Stimulated activated CD8-positive, alpha-beta memory T cell treated with anti-CD3 and anti-CD28 coated beads, Interleukin-15, amount 100 ng/mL, for 4 hours (primary cell): ENCODE measurements at places on chromosomes 11 and 22.

- no peak for DNase-seq
Observed at GRCh38 chr11:123558536-123559315, 95.7 kb downstream of the SCN3B start.

DNA sequence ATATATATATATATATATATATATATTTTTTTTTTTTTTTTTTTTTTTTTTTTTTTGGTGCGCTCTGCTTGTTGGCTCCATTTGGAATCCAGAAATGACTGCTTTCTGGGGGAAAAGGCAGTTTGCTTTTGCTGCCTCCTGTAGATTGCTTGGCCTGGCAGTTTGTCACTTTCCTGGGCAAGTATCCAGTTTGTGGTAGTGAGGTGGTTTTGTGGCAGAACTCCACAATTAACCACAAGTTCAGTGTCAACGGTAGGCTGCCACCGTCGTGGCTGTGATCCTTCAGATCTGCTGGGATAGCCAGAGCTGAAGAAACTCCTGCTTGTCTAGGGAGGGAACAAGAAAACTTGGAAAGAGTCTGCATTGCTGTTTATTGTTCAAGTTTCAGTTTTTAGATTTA, 5.0 kb upstream of the PDE3B start:
- no peak for DNase-seq

- no peak for DNase-seq
Observed at GRCh38 chr11:17510507-17511206, 33.6 kb downstream of the USH1C start.

DNA sequence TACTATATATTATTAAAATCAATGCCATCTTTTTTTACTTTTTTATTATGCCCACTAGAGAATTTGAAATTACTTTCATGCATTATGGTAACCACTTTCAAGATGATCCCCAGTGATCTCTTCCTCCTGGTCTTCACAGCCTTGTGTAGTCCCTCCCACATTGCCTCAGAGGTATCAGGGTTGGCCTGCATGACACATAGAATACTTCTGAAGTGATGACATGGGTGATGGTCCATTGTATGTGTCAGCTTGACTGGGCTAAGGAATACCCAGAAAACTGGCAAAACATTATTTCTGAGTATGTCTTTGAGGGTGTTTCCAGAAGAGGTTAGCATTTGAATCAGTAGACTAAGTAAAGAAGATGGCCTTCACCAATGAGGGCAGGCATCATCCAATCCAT, 14.2 kb upstream of the ISX start:
- no peak for DNase-seq

DNA sequence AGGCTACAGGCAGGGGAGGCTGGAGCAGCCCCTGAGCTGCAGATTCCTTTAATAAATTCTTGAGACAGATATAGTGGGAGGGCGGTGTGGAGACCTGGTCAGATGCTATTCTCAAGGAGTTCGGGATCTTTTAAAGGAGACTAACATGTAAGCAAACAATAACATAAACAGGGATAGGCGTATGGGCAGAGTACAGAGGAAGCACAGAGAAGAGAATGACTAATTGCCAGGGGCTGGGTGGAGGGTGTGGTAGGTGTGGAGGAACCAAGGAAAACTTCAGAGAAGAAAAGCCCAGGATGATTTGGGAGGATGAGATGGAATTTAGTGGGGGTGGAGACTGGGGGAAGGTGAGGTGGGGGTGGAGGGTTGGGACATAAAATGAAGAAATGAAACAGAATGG, 9.7 kb upstream of the HEPHL1 start:
- no peak for DNase-seq

- DNase-seq = no peak
Observed at GRCh38 chr22:38613588-38613987, 42.6 kb downstream of the FAM227A start.

DNA sequence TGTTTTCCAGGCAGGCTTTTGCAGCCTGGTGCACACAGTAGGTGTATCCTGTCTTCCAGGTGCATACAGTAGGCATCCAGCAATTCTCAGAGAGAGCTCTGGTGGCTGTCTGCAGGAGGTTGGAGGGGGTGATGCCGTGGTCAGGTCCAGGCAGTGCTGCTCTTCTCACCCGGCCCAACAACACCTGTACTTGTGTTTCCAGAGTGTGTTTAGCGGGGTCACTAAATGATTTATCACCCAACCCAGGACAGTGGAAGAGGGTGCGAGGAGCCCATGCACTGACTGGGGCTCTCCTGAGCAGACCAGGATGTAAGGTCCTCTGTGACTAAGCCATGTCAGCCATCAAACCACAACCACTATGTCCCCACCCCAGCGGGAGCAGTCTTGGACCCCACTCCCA, 18.6 kb upstream of the FGF3 start:
- no peak for DNase-seq

GRCh38 chr22:38827510-38827909, 16.3 kb downstream of the NPTXR start:
- no peak for DNase-seq

GRCh38 chr22:48171271-48171691, 1408.8 kb downstream of the TBC1D22A start:
- DNase-seq = no peak

- DNase-seq = no peak
Observed at GRCh38 chr11:71441251-71441650, 6.9 kb downstream of the DHCR7 start.

- no peak for DNase-seq
Observed at GRCh38 chr22:17851759-17852158, 77.5 kb upstream of the BID start.

GRCh38 chr11:70621241-70621640, 222.9 kb downstream of the CTTN start:
- DNase-seq = no peak

GRCh38 chr22:19679522-19680101, 34.7 kb upstream of the SEPTIN5 start:
- no peak for DNase-seq

GRCh38 chr11:71505001-71505400, 22.1 kb upstream of the KRTAP5-7 start:
- no peak for DNase-seq

GRCh38 chr22:25102722-25103121, 96.9 kb upstream of the CRYBB3 start:
- no peak for DNase-seq

- no peak for DNase-seq
Observed at GRCh38 chr22:39024519-39025308, 3.8 kb downstream of the APOBEC3D start.

DNA sequence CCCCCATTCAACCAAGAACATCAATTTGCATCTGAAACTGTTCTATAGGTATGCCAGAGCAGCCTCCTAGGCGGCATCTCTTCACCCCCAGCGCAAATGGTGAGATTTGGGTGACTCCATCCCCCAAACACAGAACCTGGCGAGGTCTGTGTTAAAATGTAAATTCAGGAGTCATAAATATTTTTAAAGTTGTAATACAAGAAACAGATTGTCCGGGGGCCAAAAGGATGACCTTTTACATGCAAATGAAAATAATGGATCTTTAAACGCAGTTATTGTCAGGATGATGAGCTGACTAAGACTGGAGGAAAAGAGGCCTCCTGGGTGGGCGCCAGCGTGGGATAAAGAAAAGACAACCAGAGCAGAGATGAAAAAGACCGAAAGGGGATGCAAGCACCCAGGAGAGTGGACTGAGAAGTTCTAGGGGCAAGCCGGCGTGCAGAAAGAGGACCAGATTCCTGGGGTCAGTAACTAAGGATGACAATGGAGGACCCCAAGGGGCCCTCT, 16.0 kb upstream of the ADA2 start:
- no peak for DNase-seq

DNA sequence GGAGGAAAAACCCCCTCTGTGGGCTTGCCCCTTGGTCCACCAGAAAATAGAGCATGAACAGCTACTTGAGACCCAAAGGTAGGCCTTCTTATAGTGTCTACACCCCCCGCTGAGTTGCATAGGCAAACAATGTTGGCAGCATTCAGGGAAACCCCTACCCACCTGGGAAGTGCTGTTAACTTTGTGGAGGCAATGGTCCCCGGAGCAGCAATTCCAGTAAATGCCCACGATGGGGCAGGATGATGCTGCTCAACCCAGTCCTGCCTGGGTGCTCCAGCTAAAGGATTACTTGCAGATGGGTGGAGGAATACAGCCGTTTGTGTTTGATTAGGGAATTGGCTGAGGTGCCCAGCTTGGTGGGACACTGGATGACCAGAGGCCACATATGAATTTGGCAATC, 381.3 kb upstream of the ANO5 start:
- DNase-seq = no peak

GRCh38 chr11:99432677-99433076, 411.9 kb downstream of the CNTN5 start:
- DNase-seq = no peak

DNA sequence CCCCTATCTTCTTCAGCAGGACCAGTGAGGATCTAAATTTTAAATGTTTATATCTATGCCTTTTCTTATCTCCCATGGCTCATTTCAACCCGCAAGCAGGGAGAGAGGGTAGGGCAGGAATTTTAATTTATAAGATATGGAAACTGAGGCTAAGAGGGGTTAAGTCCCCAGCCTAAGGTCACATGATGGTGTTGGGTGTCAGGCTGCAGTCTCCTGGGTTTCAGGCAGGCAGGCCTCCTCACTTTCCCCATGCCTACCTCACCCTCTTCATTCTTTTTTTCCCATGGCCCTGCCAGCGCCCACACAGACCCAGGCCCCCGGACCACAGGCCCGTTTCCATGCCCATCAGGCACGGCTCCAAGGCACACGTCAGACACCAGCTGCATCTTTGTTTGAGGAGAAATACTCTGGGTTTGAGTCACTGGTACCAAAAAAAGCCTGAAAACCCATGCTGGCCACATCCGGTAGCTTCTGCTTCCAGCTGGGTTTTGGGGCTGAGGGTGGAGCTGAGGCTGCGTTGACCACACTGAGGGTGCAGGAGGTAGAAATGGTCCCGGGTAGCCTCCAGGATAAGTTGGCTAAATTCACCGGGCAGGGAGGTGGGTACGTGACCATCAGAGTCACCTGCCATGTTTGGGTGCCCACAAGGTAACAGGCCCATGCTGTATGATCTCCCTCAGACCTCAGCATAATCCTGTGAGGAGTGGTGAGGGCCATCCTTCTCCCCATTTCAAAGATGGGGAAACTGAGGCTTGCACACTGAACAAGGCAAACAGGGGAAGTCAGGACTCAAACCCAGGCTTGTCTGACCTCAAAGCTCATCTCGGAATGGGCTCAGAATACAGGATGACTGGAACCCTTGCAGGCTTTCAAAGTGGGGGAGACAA, 7.5 kb downstream of the CRYBB1 start:
- DNase-seq = peak; percentile 30

DNA sequence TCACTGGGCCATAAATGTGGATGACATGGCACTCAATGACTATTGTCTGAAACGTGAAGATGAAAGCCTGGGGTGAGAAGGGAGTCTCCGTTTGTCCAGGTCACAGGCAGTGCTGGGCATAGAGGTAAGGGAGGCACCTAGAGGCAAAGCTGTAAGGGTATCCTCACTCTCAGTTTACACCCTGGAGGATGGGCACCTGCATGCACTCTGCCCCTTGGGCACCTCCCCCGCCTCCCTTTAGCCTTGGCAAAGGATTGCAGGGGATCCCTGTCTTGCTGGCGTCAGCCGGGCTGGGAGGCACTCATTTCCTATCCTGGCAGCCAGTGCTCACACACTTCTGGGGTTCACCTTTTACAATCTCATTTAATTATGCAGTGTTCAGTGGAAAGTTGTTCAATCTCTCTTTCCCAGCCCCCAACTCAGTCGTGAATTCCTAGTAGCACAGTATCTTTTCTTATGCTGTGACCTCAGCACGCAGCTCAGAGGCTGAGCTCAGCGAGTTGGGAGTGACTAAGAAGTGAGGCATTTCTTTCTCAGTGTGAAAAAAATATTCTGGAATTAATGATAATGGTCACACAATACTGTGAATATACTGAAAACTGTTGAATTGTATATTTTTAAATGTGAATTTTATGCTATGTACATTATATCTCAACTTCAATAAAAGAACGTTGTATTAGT, 866.6 kb downstream of the BRD1 start:
- no peak for DNase-seq

DNA sequence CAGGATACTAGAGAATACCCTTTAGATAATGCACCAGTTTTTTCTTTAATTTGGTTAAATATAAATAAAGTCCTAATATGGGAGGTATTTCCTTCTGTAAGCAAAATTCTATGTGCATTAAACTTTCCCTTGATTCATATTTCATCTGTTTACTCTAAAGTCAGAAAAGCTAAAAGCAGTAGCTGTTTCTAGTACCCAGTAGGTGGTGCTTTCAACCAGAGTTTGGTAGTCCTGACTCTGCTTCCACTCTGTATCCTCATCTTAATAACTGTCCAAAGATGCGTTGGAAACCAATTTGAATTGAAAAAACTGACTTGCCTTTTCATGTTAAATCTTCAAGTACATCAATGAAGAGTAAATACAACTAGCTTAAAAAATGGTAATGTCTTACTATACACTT, 1065.2 kb downstream of the JRKL start:
- no peak for DNase-seq

- no peak for DNase-seq
Observed at GRCh38 chr11:60977224-60977623, 5.7 kb downstream of the CD6 start.

GRCh38 chr11:57560146-57560545, 7.3 kb downstream of the UBE2L6 start:
- DNase-seq = no peak

- no peak for DNase-seq
Observed at GRCh38 chr22:24471570-24471969, 23.6 kb upstream of the UPB1 start.

- DNase-seq = no peak
Observed at GRCh38 chr22:47593291-47593690, 830.8 kb downstream of the TBC1D22A start.

- no peak for DNase-seq
Observed at GRCh38 chr11:38683484-38683883, 2085.4 kb upstream of the RAG2 start.

GRCh38 chr11:5818245-5818886, 9.6 kb downstream of the OR52N2 start:
- DNase-seq = no peak

GRCh38 chr22:22939588-22940368, 52.2 kb downstream of the IGLL5 start:
- no peak for DNase-seq

DNA sequence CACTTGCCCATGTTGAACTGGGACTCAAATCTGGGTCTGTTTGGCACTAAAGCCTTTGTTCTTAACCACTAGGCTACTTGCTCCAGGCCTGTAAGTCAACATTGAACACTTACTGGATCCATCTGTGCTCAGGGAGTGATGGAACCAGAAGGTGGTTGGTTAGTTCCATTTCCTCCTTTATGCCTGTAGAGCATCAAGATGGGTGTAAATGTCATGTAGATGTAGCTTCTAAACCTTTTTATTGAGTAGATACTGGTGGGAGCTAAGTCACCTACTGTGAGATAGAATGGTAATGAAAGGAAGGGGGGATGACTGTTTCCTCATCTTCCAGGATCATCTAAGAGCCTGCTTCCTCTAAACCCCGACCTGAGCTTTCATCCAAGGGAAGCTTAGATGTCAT, 38.6 kb upstream of the ALKBH3 start:
- no peak for DNase-seq

GRCh38 chr22:39216143-39216490, 28.7 kb downstream of the PDGFB start:
- DNase-seq = no peak
